ENCODE measurements at places on chromosomes 6 and 20.

DNA sequence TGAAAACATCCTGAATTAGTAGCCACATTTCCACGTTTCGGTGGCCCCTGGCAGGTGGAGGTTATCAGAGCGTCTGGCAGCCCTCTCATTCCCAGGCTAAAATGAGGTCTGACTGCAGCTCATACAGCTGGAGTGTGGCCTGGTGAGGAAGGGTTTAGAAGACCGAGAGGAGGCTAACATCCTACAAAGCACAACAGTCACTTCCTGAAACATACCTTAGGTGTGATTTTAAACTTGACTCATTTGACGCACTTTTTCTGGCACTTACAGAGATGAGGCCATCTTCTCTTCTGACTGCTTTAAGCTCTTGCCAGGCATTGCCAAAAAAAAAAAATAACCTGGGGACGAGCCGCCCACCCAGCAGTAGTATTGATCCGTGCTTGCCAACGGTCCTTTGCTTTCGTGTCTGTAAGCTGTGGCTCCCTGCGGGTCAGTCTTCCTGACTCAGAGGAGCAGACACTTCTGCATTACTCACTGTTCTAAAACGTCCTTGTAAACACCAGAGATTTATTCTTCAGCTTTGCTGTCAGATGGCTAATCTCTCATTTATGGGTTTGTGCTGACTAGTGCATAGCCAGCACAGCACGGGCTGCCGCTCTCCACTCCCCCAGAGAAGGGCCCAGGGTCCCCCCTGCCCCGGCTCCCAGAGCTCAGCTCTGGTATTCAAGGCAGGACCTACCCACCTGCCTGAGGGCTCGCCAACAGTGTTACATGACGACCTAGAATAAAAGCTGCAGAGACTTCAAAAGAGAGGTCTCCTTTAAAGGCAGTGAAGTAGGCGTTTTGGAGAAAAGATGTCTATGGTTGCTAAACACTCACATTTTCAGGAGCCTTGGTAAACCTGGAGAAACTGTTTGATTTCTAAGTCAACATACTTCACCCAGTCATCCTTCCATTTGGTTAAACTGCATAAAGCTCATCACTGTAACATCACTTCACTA lies 78.5 kb upstream of the FRMD1 start:
- DNase-seq: no peak

DNA sequence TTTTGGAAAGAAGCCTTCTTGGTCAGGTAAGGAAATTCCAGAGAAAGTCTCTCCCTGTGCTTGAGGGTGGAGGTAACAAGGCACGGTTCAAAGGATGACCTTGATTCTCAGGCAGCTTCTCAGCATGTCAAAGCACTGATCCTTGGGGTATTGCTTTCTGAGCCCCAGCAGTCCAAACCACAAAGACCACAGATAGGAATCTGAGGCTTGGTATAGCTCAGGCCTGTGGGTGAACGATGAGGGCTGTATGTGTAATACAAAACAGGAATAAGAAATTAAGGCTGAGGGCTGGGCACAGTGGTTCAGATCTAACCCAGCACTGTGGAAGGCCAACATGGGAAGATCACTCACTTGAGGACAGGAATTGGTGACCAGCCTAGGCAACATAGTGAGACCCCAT lies 70.2 kb upstream of the SLC22A1 start:
- DNase-seq: no peak

DNA sequence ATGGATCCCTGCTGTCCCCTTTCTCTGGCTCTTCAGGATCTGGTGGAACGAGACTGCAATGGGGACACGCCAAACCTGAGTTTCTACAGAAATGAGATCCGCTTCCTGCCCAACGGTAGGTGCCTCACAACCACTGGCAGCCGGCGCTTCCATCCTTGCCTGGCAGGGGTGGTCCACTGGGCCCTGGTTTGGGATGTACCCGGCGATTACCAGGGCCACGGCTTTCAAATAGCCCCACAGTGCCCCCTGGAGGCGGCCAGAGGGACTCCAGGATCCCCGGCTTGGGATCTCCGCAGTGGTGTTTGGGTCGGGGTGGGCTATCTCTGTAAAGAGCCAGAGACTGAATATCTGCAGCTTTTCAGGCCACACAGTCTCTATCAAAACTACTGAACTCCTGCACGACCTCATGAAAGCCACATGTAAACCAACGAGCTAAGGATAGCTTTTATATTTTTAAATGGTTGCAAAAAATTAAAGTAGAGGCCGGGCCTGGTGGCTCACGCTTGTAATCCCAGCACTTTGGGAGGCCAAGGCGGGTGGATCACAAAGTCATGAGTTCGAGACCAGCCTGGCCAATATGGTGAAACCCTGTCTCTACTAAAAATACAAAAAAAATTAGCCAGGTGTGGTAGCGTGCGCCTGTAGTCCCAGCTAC lies 3.7 kb downstream of the OGFR start:
- DNase-seq: peak; percentile 61

- no peak for DNase-seq
These were observed 1043.4 kb upstream of the FLRT3 start for GRCh38 chr20:15380770-15381169.

DNA sequence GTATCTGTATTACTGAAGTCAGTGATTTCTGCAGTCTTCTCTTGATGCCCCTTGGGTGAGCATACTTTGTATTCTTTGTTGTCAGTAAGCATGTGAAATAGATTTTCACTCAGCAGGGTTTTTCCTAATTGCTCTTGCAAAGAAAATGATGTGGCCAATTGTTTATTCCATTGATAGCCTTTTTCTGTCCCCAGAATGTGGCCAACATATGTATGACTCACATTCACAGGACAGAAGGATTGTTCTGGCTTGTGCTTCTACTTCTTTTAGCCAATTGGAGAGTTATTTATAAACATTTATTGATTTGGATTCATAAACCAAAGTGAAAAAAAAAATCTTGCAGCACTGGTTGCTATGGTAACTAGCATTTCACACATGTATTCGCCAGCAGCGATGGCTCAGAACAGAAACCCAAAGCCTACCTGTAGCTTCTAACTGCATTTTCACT lies 54.4 kb upstream of the RBM24 start:
- no peak for DNase-seq

Data from activated CD4-positive, alpha-beta T cell treated with anti-CD3 and anti-CD28 coated beads, Interleukin-2, amount 50 U/mL, for 24 hours (primary cell).